Stimulated activated CD4-positive, alpha-beta T cell treated with anti-CD3 and anti-CD28 coated beads, Interleukin-2, amount 100 ng/mL, for 48 hours (primary cell): ENCODE measurements at places on chromosomes 1 and 21.

- no peak for DNase-seq
These were observed 152.2 kb downstream of the TNR start for GRCh38 chr1:175591083-175591743.

DNA sequence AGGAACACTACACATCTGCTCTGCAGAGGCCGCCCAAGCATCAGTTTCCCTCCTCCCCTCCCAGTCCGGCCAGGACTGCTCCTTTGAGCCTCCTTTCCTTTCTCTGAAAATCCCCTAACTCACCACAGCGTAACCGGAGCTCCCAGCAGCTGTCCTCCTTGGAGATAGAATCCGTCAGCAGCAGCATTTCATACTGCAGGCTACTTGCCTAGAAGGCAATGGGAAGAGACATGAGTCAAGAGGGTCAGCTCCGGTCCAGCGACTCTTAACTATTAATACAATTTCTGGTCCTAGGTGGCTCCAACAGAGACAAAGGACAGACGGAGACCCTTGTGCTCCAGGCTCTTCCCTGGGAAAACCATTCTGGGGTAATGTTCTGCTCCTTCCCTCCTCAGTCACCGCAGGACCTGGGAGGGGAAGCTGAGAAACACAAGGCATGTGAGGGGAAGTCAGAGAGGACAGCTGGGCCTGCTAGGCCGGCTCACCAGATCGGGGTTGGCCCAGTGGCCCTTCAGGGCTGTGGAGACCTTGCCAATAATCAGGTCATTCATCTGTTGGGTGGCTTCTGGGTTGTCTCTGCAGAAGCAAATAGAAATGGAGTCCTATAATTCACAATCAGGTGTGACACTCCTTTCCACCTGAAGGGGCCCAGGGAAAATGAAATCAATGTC, 99.7 kb downstream of the UBR4 start:
- DNase-seq = no peak

GRCh38 chr1:227886993-227887696, 60.6 kb downstream of the WNT9A start:
- DNase-seq = no peak

DNA sequence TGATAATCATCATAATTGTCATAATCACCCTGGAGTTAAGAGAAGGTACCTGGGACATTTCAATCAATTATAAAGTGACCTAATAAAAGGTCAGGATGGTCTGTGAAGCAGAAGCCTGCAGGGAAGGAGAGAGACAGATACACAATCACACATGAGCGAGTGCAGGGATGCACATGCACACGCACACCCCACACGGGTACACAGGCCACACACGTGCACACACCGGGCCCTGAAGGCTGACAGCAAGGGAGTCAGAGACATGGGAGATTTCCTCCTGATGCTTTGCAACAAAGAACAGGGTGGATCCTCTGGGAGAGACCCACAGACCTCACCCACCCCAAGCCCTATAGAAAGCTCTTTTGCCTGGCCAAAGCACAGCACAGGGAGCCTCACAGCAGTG, 82.3 kb upstream of the ZC3H12A start:
- no peak for DNase-seq

GRCh38 chr1:2108213-2108876, 58.1 kb downstream of the PRKCZ start:
- no peak for DNase-seq

DNA sequence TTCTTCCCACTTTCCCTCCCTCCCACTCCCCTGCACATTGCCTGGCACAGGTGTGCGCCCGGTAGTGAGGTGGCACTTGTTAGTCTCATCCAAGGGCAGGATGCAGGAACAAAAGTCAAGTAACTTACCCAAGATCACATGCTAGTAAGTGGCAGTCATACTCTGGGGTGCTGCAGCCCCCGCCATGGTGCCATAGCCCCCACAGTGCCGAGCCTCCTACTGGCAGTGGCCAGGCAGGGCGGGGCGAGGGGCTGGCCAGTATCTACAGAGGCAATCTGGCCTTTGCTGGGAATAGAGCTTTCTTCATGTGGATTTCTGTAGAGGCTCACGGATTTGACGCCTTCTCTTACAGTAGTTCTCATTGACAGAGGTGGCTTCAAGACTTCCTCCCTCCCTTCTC, 26.9 kb downstream of the H6PD start:
- DNase-seq = no peak

GRCh38 chr1:21888500-21888899, 48.6 kb downstream of the HSPG2 start:
- DNase-seq = no peak

DNA sequence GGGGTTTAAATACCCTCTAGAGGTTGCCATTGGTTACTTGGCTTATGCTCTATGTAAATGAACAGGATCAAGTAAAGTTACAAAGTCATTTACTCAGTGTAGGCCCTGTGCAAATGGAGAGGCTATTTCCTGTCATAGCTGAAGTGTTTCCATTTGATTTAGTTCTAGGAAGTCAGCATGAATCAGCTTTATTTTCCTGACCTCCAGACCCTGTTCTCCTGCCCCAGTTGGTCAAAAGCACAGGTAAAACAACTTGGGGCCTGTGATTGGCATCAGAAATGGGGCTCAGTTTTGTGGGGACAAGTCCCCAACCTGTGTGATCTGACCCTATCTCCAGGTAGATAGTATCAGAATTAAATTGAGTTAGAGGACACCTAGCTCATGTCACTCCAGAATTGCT, 239.9 kb downstream of the HHAT start:
- DNase-seq = no peak

DNA sequence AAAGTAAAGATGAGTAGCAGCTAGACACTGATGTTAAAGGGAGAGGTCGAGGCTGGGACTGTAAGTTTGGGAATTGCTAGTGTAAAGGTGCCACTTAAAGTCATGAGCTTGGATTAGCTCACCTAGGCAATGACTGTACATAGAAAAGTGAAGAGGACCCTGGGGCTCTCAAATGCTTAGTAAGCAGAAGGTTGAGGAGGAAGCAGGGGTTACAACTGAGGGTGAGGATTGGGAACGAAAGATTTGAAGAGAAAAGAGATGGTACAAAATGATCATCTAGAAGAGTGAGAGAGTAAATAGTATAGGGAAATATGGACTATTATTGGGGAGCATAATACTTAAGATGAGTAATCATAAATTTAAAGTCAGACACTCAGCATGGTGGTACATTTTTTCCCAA, 63.1 kb upstream of the TNFSF4 start:
- DNase-seq = no peak

GRCh38 chr1:1630191-1630964, 1.6 kb upstream of the MMP23B start:
- DNase-seq = peak; percentile 86

GRCh38 chr1:89142160-89142559, 16.2 kb upstream of the GBP2 start:
- DNase-seq = no peak

- no peak for DNase-seq
These were observed 25.1 kb downstream of the IARS2 start for GRCh38 chr1:220119043-220119512.

- no peak for DNase-seq
These were observed 3.4 kb upstream of the MARCKSL1 start for GRCh38 chr1:32339363-32339978.

GRCh38 chr1:84347932-84348555, 46.5 kb downstream of the SAMD13 start:
- DNase-seq = no peak

DNA sequence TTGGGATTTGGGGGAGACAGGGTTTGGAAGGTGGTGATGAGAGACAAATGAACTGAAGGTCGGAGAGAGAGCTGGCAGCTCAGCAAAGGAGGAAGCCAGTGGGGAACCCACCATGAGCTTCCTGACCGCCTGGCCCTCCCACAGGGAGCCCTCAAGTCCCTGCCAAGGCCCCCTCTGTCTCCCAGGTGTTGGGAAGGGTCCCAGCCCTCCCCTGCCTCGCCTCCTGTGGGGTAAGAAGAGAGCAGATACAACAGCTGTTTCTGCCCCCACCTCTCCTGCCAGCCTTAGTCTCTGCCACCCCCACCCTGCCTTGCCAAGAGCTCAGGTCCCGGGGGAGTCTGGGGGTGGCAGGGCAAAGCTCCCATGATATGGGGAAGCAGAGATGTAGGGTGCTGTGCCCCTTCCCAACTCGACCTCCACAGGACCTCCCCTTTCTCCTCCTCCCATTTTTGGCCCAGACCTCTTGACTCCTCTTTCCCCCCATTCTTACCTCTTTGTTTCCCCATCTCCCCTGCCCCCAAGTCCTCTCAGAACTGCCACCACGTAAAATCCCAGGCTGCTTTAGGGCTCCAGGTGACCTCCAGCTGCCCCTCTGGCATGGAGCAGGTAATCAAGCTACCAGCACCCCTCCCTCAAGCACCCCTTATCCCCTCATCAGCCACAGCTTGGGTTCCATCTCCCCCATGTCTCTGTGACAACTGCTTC, 556 bp downstream of the S100A1 start:
- DNase-seq = no peak

GRCh38 chr1:152110365-152110859, 4.8 kb downstream of the TCHH start:
- no peak for DNase-seq

DNA sequence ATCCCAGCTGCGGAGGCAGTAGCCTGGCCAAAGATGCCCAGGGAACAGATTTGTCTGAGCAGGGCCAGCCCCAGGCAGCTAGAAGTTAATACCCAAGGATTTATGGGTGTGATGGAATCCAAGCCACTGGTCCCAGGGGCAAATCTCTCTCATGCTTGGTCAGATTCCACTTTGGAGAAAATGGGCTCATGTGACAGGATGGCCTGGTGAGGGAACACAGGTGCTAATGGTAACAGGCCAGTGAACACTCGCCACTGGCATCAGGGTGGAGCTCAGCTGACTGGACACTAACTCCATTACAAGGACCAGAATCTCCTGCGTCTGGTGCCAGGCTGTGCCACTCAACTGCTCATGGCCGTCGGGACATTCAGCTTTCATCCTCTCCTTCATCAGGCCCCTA, 12.0 kb downstream of the MDM4 start:
- DNase-seq = no peak

DNA sequence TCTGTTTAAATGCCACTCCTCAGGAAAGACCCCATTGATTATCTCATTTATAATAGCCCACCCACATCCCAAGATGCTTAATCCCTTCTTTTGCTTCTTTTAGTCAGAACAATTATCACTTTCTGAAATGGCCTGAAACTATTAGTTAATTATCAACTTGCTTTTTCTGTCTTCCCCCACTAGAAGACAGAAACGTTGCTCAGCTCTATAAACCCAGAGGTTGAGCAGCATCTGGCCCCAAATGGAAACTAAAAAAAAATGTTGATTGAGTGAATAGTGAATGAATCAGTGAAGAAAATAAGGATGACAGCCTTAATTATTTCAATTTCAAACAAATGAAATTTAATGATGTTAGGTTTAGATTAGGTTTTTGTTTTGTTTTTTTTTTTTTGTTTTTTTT, 38.2 kb upstream of the PIGC start:
- no peak for DNase-seq

DNA sequence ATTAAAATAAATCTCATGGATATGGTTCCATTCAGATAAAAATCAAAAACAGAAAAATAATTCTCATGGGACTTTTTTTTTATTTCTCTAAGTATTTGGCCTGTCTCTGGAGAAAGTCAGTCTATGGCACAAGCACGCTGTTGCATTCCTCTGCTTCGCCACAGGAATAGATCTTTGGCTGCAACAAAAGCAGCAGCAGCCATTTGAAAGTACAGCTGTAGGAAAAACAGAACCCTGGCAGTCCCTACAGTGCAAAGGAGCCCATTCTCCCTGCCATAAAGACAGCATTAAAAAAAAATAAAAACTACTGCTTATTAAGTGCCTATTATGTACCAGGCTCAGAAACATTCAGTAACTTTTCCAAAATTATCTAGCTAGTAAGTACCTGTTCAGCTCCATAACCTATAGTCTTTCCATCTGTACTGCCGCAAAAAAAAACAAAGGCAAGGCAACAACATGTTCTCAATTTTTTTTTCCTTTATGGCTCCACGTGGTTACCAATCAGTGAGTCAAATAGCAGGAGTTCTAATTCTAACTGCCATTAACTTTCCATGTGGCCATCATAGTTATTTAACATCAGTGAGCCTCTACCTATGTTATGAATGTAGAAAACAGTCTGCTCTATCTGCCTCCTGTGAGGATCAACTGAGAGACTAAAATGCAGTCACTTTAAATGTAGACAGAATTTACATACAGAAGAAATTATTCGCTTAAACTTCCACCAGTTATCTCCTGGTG, 22.7 kb downstream of the SLC35D1 start:
- no peak for DNase-seq

- no peak for DNase-seq
These were observed at the start of gene EDN2 for GRCh38 chr1:41484402-41485241. Gene EDN2 (minus strand): TSS chr1:41484683. CDS start chr1:41484601, 82 bp downstream.

GRCh38 chr1:77336729-77337128, 54.9 kb downstream of the AK5 start:
- DNase-seq = no peak

GRCh38 chr1:119915517-119915916, 19.2 kb upstream of the ADAM30 start:
- no peak for DNase-seq

GRCh38 chr21:42745511-42746239, 92.3 kb downstream of the PDE9A start:
- no peak for DNase-seq

GRCh38 chr1:51559064-51559500, 40.0 kb upstream of the EPS15 start:
- DNase-seq = no peak

- no peak for DNase-seq
These were observed 1058.0 kb upstream of the ADGRL4 start for GRCh38 chr1:80064524-80064923.

DNA sequence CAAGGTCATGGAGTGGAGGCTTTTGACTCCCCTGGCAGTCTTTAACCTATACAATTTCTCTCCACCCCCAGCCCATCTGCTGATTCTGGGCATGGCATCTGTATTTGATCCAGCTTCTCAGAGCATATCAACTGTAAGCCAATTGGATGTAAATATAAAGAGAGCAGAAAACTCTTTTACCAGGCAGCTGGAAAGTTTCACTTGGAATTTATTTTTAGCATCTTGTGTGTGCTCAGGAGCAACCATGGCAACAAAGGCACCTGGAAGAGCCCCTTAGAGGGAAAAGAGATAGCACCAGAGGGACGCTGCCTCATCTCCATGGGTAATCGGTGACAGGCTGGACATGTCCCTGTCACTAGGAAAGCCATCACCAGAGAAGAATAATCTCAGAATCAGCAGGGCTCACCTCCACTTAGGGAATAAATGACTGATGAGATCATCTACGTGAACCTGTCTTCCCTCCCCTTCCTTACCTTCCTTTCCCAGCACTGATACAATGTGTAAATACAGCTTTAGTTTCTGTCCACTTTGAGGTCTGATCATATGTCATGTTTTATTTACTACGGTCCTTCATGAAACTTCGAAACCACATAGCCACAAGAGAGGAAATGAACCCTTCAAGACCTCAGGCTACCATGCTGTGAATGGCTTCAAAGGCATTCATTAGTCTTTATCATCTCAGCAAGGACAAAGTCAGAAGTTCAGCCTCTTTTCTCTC, 25.3 kb upstream of the SIPA1L2 start:
- DNase-seq = no peak

DNA sequence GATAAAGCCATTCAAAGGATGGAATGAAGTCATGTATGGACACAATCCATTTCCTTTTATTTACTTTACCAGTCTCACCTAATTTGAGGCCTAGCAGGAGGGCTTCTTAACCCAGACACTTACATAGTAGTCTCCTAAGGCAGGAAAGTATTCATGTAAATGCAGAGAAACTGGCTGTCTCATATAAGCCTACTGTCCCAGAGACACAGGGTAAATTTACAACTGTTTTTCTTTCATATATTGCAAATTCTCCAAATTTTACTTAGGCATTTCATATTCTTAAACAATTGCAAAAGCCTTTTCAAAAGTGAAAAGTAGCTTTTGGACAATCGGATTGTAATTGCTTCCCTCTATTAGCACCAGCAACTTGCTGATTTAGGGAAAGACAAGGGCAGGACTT, 29.9 kb downstream of the SPAG17 start:
- no peak for DNase-seq

- DNase-seq = no peak
These were observed 28.5 kb downstream of the HUNK start for GRCh38 chr21:31901315-31901714.
